CD4-positive, alpha-beta memory T cell (primary cell): ENCODE measurements at places on chromosomes 11 and 22. TPM values are rescaled to one million over a fixed set of nuclear protein-coding genes. Genes with fewer than 3 reads are reported as not detected.

- DNase-seq: no peak
- H3K27ac ChIP-seq: peak overlapping the region; percentile 58
- no peaks in the 10 kb centered on the region for H3K36me3 ChIP-seq
- no peaks in the 10 kb centered on the region for H3K27me3 ChIP-seq
- peaks cover 14% of the 10 kb centered on the region for H3K4me1 ChIP-seq
- H3K4me3 ChIP-seq: peak overlapping the region; percentile 61
Observed at GRCh38 chr22:29580200-29580810, 608 bp downstream of the NIPSNAP1 start.

DNA sequence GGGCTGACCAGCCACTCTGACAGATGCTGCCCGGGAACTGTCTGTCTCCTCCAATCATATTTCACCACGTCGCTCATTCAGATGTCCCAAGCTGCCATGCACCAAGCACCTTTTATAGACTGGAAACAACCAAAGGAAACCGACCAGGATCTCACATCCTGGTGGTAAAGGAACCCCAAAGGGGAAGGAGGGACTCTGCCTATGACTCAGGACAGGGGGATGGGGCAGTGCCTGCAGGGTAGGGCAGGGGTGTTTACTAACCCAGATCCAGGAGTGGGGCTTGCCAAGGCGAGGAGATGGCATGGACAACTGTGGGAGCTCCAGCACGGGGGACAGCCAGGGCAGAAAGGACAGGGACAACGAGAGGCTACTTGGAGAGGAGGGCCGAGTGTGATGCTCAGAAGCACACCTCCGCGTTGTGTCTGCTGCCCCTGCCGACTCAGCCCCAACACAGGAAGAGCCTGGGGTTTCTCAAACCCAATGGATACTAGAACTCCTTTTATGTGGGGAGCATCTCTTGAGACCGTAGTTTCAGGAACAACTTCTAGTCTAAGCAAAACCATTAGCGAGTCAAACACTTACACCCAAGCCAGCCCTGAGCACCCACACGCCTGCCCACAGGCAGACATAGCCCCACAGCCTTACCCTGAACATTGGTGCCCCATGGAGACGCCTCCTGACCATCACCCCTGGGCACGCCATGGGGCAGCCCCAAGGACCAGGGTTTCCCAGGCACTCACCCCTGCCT lies 4.0 kb downstream of the PRODH start:
- DNase-seq: no peak
- no peak overlapping the region for H3K4me3 ChIP-seq
- no peak overlapping the region for H3K27ac ChIP-seq
- no peaks in the 10 kb centered on the region for H3K27me3 ChIP-seq
- H3K4me1 ChIP-seq: no peaks in the 10 kb centered on the region

DNA sequence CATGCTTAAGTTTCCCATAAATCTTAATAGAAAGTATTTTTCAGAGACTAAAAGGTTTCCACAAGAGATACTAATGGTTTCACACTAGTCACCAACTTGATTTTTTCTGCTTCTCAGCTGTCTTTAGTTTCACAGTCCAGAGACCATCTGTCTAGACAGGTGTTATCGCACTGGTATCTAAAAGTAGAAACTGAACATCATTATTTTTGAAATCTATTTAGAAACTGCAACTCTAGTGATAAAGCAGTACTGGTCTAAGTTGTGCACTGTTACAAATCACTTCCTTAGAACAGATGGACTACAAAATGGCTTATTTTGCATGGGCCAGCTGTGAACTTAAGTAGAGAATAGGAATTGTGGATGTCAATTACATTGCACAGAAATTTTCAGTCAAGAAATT lies 78.0 kb downstream of the CNTN5 start:
- no peak overlapping the region for H3K27ac ChIP-seq
- H3K36me3 ChIP-seq: no peaks in the 10 kb centered on the region
- H3K4me1 ChIP-seq: no peaks in the 10 kb centered on the region
- no peak overlapping the region for H3K4me3 ChIP-seq

GRCh38 chr11:116901211-116901610 lies 63.8 kb upstream of the APOA1 start:
- peaks cover 2% of the 10 kb centered on the region for H3K36me3 ChIP-seq
- no peak for DNase-seq
- H3K27ac ChIP-seq: no peak overlapping the region
- no peak overlapping the region for H3K4me3 ChIP-seq
- peaks cover 26% of the 10 kb centered on the region for H3K4me1 ChIP-seq

- no peaks in the 10 kb centered on the region for H3K27me3 ChIP-seq
- H3K27ac ChIP-seq: no peak overlapping the region
- H3K4me3 ChIP-seq: no peak overlapping the region
- H3K36me3 ChIP-seq: no peaks in the 10 kb centered on the region
Observed at GRCh38 chr11:82871646-82872045, 28.6 kb downstream of the PRCP start.

DNA sequence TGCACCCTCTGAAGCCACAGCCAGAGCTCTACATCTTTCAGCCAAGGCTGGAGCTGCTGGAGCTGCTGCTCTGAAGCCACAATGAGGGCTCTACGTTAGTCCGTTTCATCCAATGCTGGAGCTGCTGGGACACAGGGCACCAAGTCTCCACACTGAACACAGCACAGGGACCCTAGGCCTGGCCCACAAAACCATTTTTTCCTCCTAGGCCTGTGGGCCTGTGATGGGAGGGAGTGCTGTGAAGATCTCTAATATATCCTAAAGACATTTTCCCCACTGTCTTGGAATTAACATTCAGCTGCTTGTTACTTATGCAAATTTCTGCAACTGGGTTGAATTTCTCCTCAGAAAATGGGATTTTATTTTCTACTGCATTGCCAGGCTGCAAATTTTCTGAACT lies 441.4 kb upstream of the FAT3 start:
- H3K4me1 ChIP-seq: no peaks in the 10 kb centered on the region
- no peaks in the 10 kb centered on the region for H3K36me3 ChIP-seq
- H3K4me3 ChIP-seq: no peak overlapping the region
- no peaks in the 10 kb centered on the region for H3K27me3 ChIP-seq
- H3K27ac ChIP-seq: no peak overlapping the region

The GAL gene
- not detected for total RNA-seq

The MMP7 gene
- total RNA-seq: not detected

The GAL3ST3 gene
- total RNA-seq: not detected

The ELFN2 gene
- 0.55 TPM for total RNA-seq
